ENCODE measurements at places on chromosomes 4 and X. TPM values are rescaled to one million over a fixed set of nuclear protein-coding genes. Genes with fewer than 3 reads are reported as not detected.

Gene ADGRL3
- total RNA-seq, result not detected

Gene IL21
- not detected for total RNA-seq

Gene DMP1
- total RNA-seq, result not detected

Gene STBD1
- 13.9 TPM for total RNA-seq

Gene NUDT11
- total RNA-seq, result 14.1 TPM

Gene NPY2R
- not detected for total RNA-seq

Gene MAGEA2
- not detected for total RNA-seq

Gene ARHGEF38
- total RNA-seq, result not detected

Gene HOPX
- total RNA-seq, result 0.26 TPM

Gene LGI2
- total RNA-seq, result not detected

Gene XK
- total RNA-seq, result 0.13 TPM

Gene UFSP2
- 42.8 TPM for total RNA-seq

Gene COL4A6
- 0.75 TPM for total RNA-seq

Gene DGKK
- not detected for total RNA-seq

Gene PHOX2B
- not detected for total RNA-seq

Gene LIMCH1
- 6.9 TPM for total RNA-seq

Gene TREX2
- total RNA-seq, result 2.3 TPM

Gene ACTRT1
- total RNA-seq, result not detected

Gene XAGE1A
- total RNA-seq, result not detected

Gene TMEM150C
- total RNA-seq, result 0.26 TPM

Gene TRPC5OS
- not detected for total RNA-seq

Gene CRMP1
- 5.7 TPM for total RNA-seq

Gene ASMTL
- 15.1 TPM for total RNA-seq

Gene CFP
- 0.34 TPM for total RNA-seq

Gene GASK1B
- 60.4 TPM for total RNA-seq

Gene SPINK2
- total RNA-seq, result not detected

Gene MAGEB2
- total RNA-seq, result not detected

Gene HGFAC
- 0.40 TPM for total RNA-seq

Gene GAGE13
- not detected for total RNA-seq

Gene PLCXD1
- 14.3 TPM for total RNA-seq

Gene F11
- total RNA-seq, result not detected

Gene FAM47E
- total RNA-seq, result 0.19 TPM

Gene MAP7D2
- total RNA-seq, result 0.23 TPM

Gene TMEM47
- 54.7 TPM for total RNA-seq

Gene TMPRSS11A
- total RNA-seq, result not detected

Gene MSX1
- total RNA-seq, result 13.4 TPM

Gene DAPP1
- not detected for total RNA-seq

Gene STOX2
- total RNA-seq, result under 0.01 TPM

Gene FABP2
- total RNA-seq, result not detected

Gene RASGEF1B
- not detected for total RNA-seq

Gene ARMCX4
- total RNA-seq, result 1.2 TPM

Gene CNKSR2
- total RNA-seq, result 0.06 TPM

Gene USP11
- total RNA-seq, result 32.0 TPM

Gene KLF3
- 8.4 TPM for total RNA-seq

Gene HEPH
- total RNA-seq, result 33.6 TPM

Gene PGAM4
- not detected for total RNA-seq

Gene FGFBP2
- total RNA-seq, result not detected

Gene TCEAL5
- not detected for total RNA-seq

Gene AMMECR1
- 11.2 TPM for total RNA-seq

Gene MAGEA11
- total RNA-seq, result not detected

Gene TLR10
- total RNA-seq, result not detected

Data from LHCN-M2 (cell line).